ENCODE measurements at places on chromosomes 1 and 21. TPM values are rescaled to one million over a fixed set of nuclear protein-coding genes. Genes with fewer than 3 reads are reported as not detected.

SLFNL1 gene
- total RNA-seq, result 0.20 TPM

PIAS3 gene
- 20.5 TPM for total RNA-seq

AMPD1 gene
- total RNA-seq, result not detected

CLIC6 gene
- 0.11 TPM for total RNA-seq

FOXD3 gene
- not detected for total RNA-seq

MMP23B gene
- 0.82 TPM for total RNA-seq

DNAI4 gene
- total RNA-seq, result 1.6 TPM

SV2A gene
- total RNA-seq, result 17.5 TPM

TMEM50A gene
- total RNA-seq, result 145 TPM

BCAN gene
- total RNA-seq, result not detected

RPTN gene
- total RNA-seq, result not detected

TMEM222 gene
- total RNA-seq, result 39.8 TPM

RPE65 gene
- total RNA-seq, result not detected

GNG4 gene
- 1.8 TPM for total RNA-seq

ADAM30 gene
- not detected for total RNA-seq

EFNA3 gene
- total RNA-seq, result 2.3 TPM

OLIG2 gene
- total RNA-seq, result not detected

LAX1 gene
- total RNA-seq, result 12.7 TPM

AGTRAP gene
- total RNA-seq, result 36.5 TPM

RORC gene
- 0.32 TPM for total RNA-seq

C8A gene
- total RNA-seq, result not detected

HSD11B1 gene
- 0.36 TPM for total RNA-seq

FAM43B gene
- not detected for total RNA-seq

SLC30A1 gene
- total RNA-seq, result 12.7 TPM

BRDT gene
- total RNA-seq, result not detected

MROH9 gene
- not detected for total RNA-seq

CFAP74 gene
- total RNA-seq, result not detected

ATF6 gene
- total RNA-seq, result 29.5 TPM

ITGB2 gene
- 447 TPM for total RNA-seq

RNU1-4 gene
- total RNA-seq, result 2,397 TPM

FAM151A gene
- not detected for total RNA-seq

MKNK1 gene
- total RNA-seq, result 71.7 TPM

CLCA1 gene
- total RNA-seq, result not detected

NR1I3 gene
- total RNA-seq, result not detected

S100A11 gene
- total RNA-seq, result 488 TPM

BMP8A gene
- total RNA-seq, result not detected

OR2AK2 gene
- total RNA-seq, result not detected

SELP gene
- total RNA-seq, result 0.18 TPM

ACTN2 gene
- total RNA-seq, result not detected

S100A7A gene
- not detected for total RNA-seq

FCRL1 gene
- 0.09 TPM for total RNA-seq

KRTAP12-2 gene
- total RNA-seq, result not detected

BRINP2 gene
- total RNA-seq, result not detected

LRRC8B gene
- 18.8 TPM for total RNA-seq

GJA5 gene
- not detected for total RNA-seq

MRPL55 gene
- 35.9 TPM for total RNA-seq

LYPLA2 gene
- total RNA-seq, result 86.7 TPM

F13B gene
- not detected for total RNA-seq

MPZ gene
- total RNA-seq, result 2.7 TPM

GSTM1 gene
- 97.0 TPM for total RNA-seq

GPR52 gene
- 3.4 TPM for total RNA-seq

TCEA3 gene
- 14.5 TPM for total RNA-seq

CELA2A gene
- not detected for total RNA-seq

All from T-helper 2 cell treated with Interferon-gamma antibody and Interleukin-4, amounts not matched to agents 100 ng/mL and 5 ng/mL, for 36 hours (primary cell).